ENCODE measurements at places on chromosomes 7 and 10.

DNA sequence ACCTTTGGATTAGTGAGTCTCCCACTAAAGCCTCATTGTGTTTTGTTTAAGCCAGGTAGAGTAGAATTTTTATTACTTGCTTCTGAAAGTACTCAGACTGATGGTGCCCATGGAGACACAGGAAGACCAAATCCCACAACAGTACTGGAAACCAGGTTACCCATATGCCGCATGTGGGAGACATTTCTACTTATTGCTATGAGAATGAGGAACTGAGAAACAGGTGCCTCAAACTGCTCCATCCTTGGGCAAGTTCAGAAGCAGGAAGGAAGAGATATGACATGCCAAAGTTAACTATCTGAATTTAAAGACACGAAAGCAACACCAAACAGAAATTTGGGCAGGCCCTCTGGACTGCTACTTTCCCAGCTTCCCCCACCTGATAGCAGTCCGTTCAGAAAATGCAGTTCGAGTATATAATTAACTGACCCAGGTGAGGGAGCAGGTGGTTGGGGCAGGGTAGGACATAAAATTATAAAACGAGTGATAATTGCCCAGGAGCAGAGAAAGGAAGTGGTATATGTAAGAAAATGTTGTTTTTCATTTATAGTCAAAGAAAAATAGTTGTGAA lies 382.3 kb upstream of the MTPN start:
- no peak for DNase-seq

GRCh38 chr10:94108200-94108599 lies 114.5 kb downstream of the PLCE1 start:
- no peak for DNase-seq

- no peak for DNase-seq
These were observed 242.6 kb downstream of the GLRX3 start for GRCh38 chr10:130378556-130379400.

- peak; percentile 41 for DNase-seq
These were observed 486 bp downstream of the HIPK2 start for GRCh38 chr7:139777133-139777891.

DNA sequence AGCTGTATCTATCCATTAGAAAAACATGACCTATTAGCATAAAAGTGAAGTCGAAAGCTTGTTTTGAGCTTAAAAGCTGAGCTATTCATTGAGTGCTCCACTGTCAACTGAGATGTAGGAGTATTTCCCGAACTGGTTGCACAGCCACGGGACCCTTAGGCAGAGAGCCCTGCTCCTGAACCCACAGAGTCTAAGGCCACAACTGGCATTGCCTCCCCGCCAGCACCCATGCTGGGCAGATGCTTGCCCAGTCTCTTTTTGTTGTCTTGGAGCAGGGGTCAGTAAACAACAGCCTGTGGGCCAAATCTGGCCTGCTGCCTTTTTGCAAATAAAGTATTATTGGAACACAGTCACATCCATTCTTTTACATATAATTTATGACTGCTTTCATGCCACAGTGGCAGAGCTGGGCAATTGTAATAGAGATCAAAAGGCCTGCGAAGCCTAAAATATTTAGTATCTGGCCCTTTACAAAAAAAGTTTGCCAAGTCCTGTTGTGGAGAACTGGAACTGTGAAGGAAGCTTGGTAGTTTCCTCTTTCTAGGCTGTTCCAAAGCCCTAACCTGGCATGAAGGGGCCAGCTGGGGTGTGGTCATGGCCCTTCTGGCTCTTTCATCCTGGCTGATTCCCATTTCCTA lies 58.4 kb upstream of the WAPL start:
- no peak for DNase-seq

- DNase-seq = no peak
These were observed 490 bp downstream of the CADPS2 start for GRCh38 chr7:122885583-122886356.

DNA sequence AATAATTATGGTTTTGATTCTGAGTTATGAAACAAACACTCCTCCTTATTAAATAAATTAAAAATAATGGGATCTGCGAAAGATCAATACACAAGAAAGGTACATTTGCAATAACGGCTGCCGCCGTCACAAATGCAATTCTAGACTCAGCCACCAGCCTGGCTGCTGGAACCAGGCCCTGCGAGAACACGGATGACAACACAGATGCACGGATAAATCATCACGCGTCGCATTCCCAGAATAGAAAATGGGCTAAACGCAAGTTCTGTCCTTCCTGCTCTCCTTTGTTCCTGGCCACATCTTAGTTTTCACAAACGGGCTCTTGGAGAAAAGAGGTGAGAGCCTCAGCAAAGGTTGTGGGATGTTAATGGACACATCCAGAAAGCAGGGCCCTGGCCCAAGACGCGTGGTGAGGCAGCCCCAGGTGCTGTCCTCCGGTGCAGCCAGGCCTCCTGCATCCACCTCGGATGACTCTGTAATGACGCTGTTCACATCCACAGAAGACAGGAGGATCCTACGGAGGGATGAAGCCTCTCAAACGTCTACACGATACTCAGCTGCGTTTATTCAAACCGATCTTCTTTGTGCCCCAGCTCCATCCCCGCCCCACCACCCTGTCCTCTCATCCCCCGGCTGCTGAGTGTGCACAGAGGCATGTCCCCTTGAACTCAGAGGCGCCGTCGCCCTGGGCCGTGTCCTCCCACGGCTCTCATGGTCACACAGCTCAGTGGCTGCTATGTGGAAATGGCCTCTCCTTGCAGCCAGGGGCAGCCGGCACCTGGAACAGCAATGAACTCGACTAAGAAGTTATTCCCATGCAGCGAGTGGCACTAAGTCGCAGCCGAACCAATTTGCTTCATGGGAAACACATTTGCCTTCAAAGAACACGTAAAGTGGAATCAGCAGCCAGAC lies 197.9 kb downstream of the PTPRN2 start:
- no peak for DNase-seq

GRCh38 chr7:103929901-103930311 lies 59.6 kb downstream of the RELN start:
- no peak for DNase-seq

- no peak for DNase-seq
These were observed 115.2 kb downstream of the ZFAND4 start for GRCh38 chr10:45557275-45557905.

GRCh38 chr10:124550293-124551034 lies 88.8 kb downstream of the LHPP start:
- no peak for DNase-seq

DNA sequence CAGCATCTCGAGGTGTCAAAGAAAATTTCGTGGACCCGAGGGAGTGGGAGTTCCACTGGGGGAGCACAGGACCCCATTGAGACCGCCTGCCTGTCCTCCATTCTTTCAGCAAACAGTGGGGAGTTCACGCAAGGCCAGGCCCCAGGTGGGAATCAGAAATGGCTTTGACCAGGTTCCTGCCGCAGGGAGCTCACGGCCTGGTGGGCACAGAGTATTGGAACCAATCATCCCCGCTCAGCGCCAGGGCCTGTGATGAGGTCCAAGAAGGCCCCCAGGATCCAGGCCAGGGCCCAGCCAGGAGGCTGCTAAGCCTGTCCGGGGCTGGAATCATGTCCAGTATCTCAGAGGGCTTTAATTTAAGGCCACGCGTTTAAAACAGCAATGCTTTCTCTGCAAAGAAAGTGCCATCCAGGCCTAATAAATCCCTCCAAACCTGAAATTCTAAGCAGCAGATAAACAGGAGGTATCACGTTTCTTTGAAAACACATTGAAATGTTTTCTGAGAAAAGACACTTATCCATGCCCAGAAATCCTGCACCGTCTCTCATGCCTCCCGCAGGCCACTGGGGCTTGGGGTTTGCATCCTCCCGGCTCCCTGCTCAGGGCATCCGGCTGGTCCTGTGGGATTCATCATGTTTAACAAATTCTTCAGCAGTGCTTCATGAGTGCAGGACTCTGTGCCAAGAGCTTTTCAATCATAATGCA lies 125.7 kb downstream of the OAT start:
- no peak for DNase-seq

- no peak for DNase-seq
These were observed at the start of gene ANKRD1 for GRCh38 chr10:90920986-90921666. Gene ANKRD1, minus strand, starts transcription at chr10:90921087. Its CDS starts 60 bp downstream, at chr10:90921027.

GRCh38 chr7:7681191-7681935 lies 37.0 kb downstream of the RPA3 start:
- peak; percentile 40 for DNase-seq

DNA sequence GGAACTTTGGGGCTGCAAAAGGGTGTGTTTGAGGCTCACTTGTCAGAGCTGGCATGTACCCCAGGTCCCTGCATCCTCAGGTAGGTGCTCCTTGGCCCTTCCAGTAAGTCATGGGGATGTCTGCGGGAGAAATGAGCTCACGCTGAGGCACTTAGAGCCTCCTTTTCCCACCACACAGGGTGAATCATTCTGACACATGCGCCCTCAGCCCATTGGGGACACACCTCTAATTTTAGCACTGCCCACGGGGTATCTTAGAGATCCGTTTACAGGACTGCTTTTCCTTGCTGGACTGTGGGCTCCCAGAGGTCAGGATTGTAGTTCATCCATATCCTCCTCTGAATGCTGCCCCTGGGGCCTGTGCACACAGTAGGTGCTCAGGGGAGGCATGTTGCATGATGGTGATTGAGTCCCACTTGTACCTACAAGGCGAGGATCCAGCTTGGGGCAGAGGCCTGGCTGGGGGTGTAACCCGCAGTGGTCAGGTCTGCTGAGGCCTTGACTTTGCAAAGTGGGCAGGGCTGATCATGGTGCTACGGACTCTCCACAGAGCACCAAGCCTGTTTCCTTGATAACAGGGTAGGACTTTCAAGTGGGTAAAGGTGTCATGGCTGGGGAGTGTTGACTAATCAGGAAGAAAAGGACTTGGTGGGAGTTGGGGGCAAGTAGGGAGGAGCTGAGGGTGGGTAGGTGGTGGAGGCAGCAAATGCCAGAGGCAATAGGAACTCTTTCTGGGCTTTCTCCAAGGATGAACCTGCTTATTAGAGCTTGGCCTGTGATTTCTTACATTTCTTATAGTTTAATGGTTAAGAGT lies 5.8 kb downstream of the TSPAN15 start:
- no peak for DNase-seq

- no peak for DNase-seq
These were observed 28.5 kb upstream of the LOXL4 start for GRCh38 chr10:98296524-98296923.

DNA sequence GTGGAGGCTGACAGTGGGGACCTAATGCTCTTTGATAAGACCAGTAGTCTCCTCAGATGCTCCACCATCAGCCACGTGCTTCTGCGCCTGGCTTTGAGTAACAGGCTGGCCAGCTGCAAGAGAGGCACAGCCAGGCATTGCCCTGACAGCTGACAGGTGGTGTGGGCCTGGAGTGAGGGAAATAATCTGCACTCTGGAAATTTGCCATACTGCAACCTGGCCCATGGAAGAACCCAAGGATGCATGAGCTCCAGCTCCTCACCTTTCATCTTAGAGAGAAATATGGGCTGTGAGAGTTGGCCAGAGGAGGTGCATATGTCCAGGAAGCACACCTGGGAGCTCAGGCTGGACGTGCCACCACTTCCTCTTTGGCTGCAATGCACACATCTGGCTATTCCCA lies 118.9 kb downstream of the PLXDC2 start:
- no peak for DNase-seq

DNA sequence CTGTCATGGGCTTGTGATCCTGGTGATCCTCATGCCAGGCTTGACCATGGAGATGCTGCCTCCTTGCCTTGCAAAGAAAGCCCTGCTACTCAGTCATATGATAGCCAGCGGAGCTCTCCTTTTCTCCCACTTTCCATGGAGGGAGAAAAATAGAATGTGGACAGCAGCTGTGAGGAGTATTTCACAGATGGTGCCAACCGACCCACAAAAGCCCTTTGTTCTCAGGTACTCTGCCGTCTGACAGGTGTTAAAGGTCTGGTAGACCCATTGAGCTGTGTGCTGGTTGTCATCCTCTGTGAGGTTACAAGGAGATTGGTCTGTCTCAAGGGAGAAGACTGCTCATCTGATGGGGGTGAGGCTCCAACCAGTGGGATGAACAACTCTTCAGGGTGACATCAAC lies 29.5 kb upstream of the COBL start:
- DNase-seq = no peak

DNA sequence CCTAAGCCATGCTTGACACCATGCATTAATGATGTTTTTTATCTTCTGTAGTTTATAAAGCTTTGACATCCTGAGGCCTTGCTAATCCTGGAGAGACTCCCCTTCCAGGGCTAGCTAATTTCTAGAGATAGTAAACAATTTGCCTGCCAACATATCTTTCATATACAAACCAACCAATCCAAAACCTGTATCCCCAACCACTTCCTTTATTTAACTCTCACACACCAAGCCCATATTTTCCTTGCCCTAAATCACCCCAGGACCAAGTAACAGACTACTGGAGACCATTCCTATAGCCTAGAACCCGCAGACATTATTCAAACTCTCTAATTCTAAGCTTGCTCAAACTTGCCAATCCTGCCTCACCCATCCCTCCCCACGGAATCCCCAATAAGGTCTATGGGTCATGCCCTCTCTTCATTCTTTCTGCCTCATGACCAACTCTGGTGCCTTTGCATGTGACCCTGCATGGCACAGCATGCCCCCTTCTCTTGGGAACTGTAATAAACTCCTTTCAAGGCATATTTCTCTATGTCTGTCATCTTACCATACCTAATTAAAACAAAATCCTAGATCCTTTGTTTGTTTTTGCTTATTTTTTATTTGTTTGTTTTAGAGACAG lies 116.6 kb upstream of the CACUL1 start:
- DNase-seq = no peak

DNA sequence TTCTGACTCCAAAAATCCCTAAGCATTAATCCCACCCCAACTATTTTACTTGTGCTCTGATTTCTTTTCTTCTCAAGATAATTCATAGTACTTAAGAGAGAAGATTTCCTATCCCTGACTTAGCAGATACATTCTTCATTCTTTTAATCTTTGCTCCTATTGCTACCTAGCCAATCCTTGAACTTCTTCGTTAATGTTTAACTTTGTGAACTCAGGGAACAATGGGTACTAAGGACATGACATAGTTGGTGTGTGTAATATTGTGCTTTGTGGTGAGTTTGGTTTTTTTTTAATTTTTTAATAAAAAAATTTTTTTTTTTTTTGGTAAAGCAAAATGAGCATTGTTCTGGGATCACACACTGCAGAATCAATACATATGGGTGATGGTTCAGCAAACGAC lies 166.2 kb downstream of the CHCHD3 start:
- no peak for DNase-seq

- no peak for DNase-seq
These were observed 77.0 kb downstream of the SNX13 start for GRCh38 chr7:17863095-17863808.

DNA sequence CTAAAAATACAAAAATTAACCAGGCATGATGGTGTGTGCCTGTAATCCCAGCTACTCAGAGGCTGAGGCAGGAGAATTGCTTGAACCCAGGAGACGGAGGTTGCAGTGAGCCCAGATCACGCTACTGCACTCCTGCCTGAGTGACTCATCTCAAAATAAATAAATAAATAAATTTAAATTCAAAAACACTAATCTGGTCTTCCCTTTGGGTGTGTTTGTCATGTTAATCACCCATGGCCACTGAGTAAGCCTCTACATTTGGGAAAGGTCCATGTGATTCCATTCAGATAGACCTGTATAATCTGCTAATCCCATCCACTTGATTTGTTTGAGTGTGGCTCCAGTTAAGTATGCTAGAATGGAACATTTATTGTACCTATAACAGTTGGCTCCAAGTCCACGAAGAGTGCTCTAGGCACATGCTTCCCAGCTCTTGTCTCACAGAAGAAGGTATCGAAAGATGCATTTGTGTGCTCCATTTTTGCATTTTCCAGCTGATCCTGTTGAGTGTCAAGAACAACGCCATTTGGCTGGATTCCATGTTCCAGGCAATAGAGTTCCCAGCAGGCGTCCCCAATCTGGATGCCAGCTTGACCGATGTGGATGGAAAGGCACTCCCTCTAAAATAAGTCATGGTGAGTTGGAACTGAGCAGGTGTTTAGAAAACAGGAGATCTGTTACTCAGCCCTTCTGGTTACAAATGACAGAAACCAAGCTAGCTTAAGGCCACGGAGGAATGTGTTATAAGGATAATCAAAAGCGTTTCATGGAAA lies 4.0 kb downstream of the TUBAL3 start:
- no peak for DNase-seq

Measured in stimulated activated CD4-positive, alpha-beta T cell treated with anti-CD3 and anti-CD28 coated beads, Interleukin-1b, Interleukin-23, amount 100 ng/mL, for 4 hours (primary cell).